ENCODE measurements at places on chromosomes 2 and 18.

GRCh38 chr18:22640281-22640842 lies 222.6 kb upstream of the CTAGE1 start:
- DNase-seq = no peak

DNA sequence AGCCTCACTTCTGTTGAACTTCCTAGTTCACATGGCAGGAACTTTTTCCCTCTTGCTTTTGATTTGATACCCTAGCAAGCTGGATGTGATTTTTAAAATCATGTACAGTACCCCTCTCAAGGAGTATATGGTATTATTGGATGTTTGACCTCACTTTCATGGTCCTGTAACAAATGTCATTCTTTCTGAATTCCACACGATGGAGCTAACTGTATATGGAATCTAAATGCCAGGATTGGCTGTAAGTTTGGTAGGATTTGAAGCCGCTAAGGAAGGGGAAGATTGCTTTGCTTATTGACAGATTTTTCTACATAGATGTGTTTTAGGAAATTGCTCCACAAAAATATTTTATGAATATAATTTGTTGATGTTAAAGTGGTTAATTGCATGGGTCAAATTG lies 18.3 kb downstream of the MAIP1 start:
- no peak for DNase-seq

- no peak for DNase-seq
These were observed 490.2 kb upstream of the KLHL29 start for GRCh38 chr2:22894761-22895160.

DNA sequence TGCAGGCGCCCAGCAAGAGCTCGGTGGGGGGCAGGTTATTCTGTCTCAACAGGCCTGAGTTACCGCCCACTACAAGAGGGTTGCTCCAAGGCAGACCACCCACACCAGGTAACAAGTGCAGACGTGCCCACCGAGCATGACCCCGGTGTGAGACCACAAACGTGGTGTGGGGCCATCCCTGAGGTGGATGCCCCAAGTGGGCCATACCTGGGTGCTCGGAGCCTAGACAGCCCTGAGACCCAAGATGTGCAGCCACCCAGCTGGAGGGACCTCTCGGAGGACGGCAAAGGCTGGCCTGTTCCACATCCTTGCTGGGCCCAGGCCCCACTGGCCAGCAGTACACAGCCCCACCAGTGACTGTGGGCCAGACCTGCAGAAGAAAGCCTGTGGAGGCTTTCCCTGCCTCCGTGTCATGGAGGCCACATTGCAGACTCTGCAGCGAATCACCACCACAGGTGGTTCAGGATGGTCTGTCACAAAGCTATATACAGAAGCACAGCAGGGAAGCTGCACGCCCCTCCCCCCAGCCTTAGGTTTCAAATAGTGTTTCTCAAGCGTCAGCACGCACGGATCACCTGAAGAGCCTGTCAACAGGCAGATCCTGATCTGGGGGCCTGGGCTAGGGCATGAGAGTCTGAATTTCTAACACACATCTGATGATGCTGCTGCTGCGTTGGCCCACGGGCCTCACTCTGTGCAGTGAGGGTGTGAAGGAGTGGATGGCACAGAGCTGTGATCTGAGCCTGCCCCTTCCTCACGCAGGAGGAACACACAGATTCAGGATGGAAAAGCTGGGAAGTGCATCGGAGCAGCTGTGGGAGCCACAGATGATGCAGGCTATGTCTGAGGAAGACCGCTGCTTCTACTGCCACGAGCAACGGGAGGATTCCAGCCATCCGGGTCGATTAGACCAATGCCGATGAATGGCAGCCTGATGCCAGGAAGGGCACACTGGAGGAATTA lies 96.8 kb downstream of the UXS1 start:
- DNase-seq = no peak
